ENCODE measurements at places on chromosomes 7 and 10.

DNA sequence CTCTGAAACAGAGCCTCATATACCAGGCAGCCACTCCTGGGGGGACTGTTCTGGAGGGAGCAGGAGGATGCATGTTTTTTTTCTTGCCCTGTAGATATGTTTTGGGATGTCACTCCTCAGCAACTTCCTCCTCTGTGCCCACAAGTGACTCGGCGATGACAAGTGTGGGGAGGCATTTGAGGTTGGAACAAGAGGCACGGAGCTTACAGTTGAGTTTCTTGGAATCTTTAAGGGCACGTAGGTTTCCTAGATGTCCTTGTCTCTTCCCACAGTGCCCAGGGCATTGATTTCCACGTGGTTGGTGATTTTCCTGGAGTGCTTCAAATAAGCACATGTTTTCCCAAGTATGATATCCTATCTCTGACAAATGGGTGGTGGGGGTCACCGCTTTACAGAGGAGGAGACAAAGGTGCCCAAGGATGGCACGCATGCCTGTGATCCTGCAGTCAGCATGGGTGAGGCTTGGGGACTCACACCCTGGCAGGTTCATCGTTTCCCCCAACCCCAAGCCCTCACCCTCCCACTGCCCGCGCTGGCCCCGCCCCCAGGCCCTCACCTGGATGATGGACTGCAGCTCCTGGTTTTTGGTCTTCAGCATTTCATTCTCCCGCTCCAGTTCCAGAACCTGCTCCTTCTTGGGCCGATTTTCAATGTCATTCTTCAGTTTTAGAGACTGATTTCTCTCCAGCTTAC, 95.2 kb upstream of the GNA12 start:
- DNase-seq, result no peak

DNA sequence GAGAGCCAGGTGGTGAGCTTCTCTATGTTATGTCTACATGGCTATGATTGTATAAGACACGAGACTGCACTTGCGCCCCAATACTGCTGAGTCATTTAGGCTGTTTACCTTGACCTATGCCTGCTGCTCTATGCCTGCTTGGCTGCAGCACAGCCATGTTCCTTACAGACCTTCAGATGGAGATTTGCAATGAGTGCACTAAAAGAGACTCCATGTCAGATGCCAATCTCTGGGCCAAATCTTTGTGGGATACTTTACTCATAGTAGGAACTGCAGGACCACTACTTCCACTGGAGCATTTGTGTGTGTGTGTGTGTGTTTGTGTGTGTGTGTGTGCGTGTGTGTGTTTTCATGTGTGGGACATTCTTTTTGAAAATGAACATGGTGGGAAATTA, 50.0 kb upstream of the KMT2E start:
- no peak for DNase-seq

GRCh38 chr7:94580601-94581000, 71.0 kb downstream of the CASD1 start:
- DNase-seq, result no peak

DNA sequence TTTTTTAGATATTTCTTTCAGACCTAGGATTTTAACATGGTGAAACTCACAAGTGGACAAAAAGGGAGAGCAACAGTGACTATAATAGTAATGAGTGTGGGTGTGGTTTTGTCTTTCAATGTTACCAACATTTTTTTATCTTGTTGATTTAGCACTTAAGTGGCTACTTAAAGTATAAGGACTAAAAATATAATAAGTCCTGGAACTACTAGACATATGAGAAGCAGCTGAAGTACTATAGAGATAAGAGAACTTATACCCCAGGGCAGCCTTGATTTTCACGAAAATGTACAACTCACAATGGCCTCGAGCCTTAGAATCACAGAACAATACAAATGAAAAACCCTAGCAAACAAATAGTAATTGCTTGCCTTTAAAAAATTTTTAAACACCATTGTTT, 1151.8 kb downstream of the TYW1 start:
- DNase-seq, result no peak

DNA sequence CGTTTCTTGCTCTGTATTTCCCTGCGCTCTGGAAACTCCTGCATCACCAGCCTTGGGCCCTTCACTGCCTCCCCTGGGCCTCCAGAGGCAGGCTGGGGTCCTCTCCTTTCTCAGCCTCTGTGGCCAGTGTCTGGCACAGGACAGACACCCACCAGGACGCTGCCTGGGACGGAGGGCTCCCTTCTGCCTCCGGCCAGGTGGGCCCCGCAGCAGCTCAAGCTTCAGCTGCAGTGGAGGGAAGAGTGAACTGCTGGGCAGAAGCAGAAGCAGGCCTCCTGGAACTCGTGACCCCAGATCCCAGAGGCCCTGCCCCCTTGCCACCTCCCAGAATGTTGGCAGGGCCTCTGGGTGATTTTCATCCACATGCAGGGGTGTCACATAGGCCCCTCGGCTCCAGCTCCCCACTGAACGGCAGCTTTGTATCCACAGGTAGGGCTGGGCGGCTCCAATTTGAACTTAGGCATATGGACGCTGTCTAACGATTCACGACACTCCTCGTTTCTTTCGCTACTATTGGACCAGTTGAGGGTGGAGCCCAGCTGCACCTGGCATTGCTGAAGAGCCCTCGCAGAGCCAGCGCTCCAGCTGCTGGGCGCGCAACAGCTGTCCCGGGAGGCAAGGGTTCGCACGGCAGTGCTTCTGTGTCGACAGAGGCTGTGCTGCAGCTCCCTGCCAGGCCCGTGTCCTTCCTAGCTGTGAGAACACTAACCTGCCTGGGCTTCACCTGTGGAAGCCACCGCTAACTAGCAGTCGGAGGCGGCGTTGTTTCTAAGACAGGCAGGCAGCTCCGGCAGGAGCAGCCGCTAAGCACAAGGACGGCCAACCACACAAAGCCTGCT, 18.4 kb upstream of the GPR146 start:
- DNase-seq, result no peak

DNA sequence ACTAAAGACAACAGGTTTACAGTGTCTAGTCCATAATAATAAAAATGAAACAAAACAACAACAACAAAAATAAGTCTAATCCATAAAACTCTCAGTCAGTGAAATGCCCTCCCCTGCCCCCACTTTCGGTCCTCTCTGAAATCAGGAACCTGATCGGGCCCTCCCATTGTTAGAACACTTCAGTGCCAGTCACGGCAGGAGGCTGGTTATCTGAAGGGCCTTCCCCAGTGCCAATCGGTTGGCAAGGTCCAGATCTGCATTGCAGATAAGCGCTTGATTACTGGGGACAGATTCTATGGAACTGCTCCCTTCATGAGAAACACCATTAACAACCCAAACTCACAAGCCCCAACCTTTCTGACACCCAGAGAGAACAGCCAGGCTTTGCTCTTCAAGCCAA, 72.2 kb upstream of the EEPD1 start:
- no peak for DNase-seq

GRCh38 chr7:15937571-15937970, 251.1 kb upstream of the MEOX2 start:
- no peak for DNase-seq

DNA sequence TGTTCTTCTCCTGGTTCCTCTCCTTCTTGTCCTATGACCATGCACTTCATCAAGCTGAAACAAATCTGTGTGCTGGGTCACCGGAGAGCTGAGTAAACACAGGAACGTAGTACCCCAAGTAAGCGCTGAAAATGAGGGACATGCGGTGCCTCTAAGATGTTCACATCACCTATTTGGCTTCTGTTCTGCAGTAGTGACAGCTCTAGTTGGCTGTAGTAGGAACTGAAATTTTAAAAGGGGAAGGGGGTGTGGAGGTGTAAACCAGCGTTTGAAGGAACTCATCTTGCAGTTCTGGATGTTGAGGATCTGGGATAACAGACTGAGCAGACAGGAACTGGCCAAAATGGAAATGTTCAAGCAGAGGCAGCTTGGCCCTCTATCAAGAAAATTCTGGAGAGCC, 85.2 kb downstream of the WNT2 start:
- DNase-seq, result no peak

GRCh38 chr10:18681366-18681765, 22.1 kb downstream of the ARL5B start:
- no peak for DNase-seq

GRCh38 chr7:101823596-101823995, 6.2 kb downstream of the CUX1 start:
- no peak for DNase-seq

GRCh38 chr7:64494912-64495461, 67.9 kb downstream of the ZNF680 start:
- DNase-seq, result no peak

GRCh38 chr10:56895306-56895705, 534.2 kb upstream of the ZWINT start:
- DNase-seq, result no peak

DNA sequence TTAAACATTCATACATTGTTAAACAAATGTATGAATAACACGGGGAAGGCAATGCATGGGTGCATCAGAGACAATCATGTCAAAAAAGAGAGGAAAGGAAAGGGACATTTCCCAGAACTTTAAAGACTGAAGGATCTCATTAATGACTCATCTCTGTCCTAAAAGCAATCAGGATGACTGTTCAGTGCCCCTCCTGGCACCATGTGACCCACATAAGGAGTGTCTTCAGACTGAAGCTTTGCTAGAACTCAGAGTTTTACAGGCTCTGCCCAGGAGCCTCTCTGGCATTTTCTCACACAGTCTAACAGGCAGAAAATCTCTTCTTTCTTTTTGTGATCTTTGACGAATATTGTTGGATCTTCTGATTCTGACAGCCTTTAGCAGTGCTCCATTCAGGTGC, 315.3 kb downstream of the OTUD1 start:
- DNase-seq, result no peak

- no peak for DNase-seq
Measured at GRCh38 chr7:99679032-99679399, 780 bp downstream of the CYP3A5 start.

DNA sequence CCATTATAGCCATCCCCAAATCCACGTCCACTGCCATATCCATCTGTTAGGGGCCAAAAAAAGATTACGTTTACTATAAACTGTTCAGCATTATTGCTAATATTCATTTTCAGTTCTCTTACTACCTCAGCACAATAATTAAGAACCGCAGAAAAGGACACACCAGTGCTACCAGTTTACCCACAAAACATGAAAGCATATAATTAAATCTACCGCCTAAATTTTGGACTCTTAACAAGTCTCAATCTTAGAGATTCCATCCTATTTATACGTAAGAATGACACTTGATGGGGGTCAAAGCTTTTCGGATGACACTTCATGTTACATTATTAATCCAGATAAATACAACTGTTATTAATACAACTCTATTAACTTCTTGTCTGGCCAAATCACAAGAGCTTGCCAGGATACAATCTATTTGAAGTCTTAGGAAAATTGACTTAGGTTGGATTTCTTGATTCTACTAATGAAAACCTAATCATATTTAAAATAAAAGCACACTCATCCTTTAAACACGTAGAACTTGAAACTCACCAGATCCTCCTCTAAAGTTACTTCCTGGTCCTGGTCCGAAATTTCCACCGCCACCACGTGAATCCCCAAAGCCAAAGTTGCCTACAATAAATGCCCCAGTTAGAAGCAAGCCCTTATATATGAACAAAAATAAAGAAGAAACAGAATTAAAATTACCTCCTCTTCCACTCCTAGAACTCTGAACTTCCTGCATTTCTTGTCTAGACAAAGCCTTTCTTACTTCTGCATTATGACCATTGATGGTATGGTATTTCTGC, 4.5 kb downstream of the HNRNPA2B1 start:
- no peak for DNase-seq

DNA sequence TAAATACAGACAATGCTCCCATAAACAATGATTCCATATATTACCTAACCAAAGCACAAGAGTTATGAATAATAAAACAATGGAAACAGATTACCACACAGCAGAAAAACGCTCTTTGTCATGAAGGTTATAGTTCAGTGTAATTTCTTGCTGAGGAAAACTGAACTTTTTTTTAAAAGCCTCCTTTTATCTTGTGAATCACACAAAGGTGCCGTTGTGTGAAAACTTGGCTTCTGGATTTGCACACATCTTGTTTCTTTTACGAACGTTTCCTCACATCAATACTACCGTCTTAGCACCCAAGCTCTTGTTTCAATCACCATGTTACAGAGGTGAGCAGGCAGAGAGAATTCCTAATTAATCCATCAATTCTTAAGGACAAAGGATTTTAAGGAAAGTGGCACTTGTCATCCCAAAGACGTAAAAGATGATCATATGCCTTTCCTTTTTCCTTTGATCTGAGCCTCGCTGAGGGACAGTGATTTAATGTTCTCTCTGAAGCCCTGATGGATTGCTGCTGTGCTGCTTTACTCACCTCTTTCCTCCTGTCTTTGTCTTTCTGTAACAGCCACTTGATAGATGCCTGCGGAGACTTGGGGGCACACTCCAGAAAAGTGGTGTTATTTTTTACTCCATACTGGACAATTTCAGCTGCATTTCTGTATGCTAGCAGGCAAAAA, 110.1 kb downstream of the CD36 start:
- DNase-seq, result no peak

DNA sequence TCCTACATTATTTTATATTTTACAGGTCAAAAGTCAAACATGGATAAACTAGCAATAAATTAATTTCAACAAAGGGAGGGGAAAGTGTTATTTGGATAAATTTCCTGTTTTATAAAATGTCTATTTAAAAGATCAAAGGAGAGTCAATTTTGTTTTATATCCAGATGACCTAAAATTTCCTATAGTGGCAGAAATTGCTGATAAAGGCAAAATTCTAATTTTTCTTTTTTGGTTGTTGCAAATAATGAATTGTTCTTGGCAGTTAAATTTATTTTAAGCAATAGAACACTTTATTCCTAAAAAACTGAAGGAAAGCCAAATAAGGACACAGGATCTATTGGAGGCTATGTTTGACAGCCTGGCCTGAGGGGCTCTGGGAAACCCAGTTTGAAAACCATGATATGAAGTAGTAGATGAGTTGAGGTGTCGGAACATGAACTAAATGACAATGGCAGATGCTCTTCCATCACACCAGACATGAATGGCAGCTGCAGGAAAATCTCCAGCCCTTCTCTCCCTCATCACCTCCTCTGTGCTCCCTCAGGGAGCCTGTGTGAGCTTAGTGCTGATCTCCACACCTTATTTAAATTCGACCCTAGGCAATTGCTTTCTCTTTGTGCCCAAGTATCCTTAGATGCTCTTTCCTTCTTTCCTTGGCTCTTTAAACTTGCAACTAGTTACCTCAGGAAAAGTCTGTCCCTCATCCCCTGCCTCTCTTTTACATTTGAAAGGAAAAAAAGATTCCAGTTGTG, 395.0 kb downstream of the THSD7A start:
- DNase-seq, result no peak

GRCh38 chr10:14658331-14659127, 116.2 kb downstream of the FAM107B start:
- DNase-seq, result no peak

- DNase-seq, result no peak
Measured at GRCh38 chr10:17061418-17061817, 68.2 kb downstream of the CUBN start.

GRCh38 chr7:5607951-5608656, 173.4 kb downstream of the RNF216 start:
- DNase-seq, result no peak
